Omental fat pad (tissue), 4 donors: ENCODE measurements at places on chromosomes 1 and 21.

DNA sequence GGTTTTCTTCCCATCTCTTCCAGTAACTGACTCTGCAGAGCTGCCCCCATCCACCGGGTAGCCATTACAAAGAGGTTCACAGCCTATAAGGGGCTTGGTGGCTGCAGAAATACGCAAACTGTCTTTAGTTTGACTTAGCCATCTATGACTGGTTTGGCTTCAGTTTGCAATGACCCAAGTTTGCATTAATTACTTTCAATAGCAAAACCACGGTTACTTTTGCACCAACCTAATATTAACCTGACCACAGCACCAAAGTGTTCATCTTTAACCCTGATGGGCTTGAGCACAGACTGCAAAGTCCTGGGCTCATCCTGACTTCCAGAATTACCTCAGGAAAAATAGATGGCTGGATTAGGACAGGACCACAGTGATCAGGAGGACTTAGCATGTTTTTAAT, 2.2 kb upstream of the HAO2 start:
- no peak for DNase-seq

DNA sequence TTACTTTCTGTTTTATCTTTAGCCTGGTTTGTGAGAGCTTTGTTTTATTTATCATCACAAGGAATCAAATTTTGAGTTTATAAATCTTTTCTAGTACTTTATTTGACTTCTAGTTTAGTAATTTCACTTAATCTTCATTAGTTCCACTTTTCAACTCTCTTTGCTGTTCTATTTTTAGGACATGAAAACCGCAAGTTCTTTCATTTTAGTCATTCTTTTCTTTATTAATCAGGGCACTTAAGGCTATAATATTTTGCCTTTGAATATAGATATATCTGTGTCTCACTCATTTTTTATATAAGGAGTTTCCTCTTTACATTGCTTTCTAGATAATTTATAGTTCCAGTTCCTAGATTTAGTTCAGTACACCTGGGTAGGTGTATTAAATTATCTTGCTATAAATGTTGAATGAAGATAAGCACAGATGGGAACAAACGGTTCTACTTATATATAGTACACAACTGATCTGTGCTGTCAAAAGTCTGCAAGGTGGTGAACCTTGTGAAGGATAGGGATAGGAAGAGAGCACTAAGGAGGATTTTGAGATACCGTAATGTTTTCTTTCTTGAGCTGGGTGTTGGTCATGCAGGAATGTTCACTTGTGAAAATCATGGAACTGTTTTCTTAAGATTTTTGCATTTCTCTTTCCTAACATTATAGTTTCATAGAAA, 402.3 kb downstream of the RYR2 start:
- DNase-seq, result no peak

DNA sequence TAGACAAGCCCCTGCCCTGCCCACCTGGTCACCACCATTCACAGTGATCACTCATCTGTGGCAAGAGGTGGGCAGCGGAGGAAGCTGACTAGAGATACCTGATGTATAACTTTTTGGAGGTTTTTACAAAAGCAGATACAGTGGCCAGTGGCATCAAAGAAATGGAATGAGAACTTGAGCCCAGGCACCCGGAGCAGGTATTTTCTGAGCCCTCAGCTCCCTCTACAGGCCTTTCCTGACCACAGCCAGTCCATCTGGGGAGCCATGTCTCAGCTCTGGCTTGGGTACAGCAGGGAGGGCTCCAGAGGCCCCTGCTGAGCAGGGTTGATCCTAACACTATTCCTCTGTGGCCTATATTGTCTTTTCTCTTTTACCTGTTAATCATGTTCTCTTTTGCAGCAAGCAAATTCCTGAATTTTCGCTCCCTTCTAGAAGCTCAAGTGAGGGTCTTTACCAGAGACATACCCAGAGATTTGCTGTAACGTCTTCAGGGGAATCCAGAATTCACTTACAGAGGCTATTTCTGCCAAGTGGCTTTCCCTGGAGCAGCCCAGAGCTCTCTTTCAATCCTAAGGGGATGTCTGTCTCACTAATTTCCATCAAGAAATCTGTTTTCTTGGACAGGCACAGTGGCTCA, 27.3 kb downstream of the GPR157 start:
- DNase-seq, result no peak

DNA sequence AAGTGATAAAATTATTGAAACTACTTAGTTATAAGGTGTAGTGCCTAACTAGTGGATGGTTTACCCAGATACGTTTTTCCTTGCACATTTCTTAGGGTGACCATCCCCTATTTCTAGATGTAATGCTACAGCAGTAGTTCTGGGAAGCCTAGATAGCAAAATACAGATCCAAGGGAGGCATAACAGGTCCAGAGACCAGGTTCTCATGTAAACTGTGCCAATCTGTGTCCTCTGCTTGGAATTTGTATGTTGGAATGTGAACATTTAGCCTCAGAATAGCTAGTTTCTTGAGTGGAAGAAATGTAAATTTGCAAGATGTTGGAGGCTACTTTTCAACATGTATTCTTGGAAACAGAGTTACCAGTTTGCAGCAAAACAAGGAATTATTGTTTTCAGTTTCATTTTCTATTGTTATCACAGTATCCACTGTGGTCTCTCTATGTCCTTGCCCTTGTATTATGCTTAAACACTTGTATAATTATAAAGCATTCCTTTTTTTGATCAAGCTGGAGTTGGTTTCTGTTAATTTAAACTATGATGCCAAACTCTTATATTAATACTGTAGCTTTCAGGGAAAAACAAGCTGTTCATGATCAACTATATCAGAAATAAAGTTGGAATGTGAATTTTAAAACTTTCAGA, 102.0 kb upstream of the BRINP3 start:
- no peak for DNase-seq

GRCh38 chr1:62809788-62810187, 25.9 kb downstream of the ATG4C start:
- no peak for DNase-seq

DNA sequence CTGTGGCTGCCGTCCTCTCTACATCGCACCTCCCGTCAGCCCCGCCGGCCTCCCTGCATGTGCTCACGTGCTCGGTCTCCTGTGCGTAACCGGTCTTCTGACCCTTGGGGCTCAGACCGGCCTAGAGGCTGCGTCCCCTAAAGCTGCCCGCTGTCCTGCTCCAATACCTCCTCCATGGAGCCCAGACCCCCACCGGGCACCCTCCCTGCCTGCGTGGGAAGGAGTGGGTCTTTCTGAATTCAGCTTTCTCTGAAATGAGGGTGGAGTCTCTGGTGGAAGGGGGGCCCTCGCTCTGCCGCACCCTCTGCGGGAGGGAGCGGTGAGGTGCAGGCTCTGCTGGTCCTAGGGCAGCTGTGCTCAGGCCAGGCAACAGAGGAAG, 18.7 kb upstream of the POFUT2 start:
- DNase-seq, result no peak

- no peak for DNase-seq
Measured at GRCh38 chr1:181347495-181348390, 135.6 kb upstream of the CACNA1E start.
